ENCODE measurements at places on chromosomes 7 and 10. TPM values are rescaled to one million over a fixed set of nuclear protein-coding genes. Genes with fewer than 3 reads are reported as not detected.

The C10orf67 gene
- not detected for total RNA-seq

The PRR15 gene
- 0.48 TPM for total RNA-seq

The MEST gene
- 11.4 TPM for total RNA-seq

The CTBP2 gene
- total RNA-seq: 99.6 TPM

The PPP1R9A gene
- 9.5 TPM for total RNA-seq

The GPRIN2 gene
- not detected for total RNA-seq

The IFIT1 gene
- 1.6 TPM for total RNA-seq

The PNLIPRP1 gene
- not detected for total RNA-seq

The TRPV6 gene
- total RNA-seq: not detected

The CCDC136 gene
- total RNA-seq: 2.3 TPM

The ELN gene
- total RNA-seq: 22.5 TPM

The WDFY4 gene
- 1.3 TPM for total RNA-seq

The GRID2IP gene
- total RNA-seq: not detected

The MACC1 gene
- not detected for total RNA-seq

The ANKRD22 gene
- total RNA-seq: not detected

The NXPH1 gene
- total RNA-seq: not detected

The MUC12 gene
- total RNA-seq: not detected

The NFE2L3 gene
- 60.8 TPM for total RNA-seq

The OR2A42 gene
- total RNA-seq: not detected

The KIAA1549 gene
- total RNA-seq: 5.0 TPM

The NUTM2B gene
- total RNA-seq: 0.33 TPM

The SSBP1 gene
- 88.5 TPM for total RNA-seq

The MMRN2 gene
- 262 TPM for total RNA-seq

The CYP2E1 gene
- 0.76 TPM for total RNA-seq

The JCAD gene
- 61.6 TPM for total RNA-seq

The TRUB1 gene
- total RNA-seq: 22.2 TPM

The VWC2 gene
- not detected for total RNA-seq

Measured in vein endothelial cell (primary cell).